ENCODE measurements at places on chromosomes 5 and 9.

GRCh38 chr9:92059661-92060060, 55.6 kb downstream of the SPTLC1 start:
- no peak for DNase-seq

DNA sequence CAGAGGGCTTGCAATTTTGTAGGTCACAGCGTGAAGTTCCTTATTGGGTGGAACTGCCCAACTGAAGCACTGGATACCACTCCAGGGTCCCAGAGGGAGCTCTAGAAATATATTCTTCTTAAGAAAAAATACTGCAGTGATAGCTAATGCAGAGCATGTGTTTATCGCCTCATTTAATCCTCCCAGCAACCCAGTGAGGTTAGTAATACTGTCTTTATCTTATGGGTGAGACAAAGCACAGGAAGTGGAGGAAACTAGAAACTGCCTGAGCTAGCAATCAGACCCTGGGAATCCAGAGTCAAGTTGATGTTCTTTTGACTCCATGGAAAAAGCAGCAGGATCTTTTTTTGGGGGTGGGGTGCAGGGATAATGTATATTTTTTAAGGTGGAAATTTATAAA, 153.3 kb downstream of the PJA2 start:
- no peak for DNase-seq

- DNase-seq: no peak
Measured at GRCh38 chr5:143435210-143435657, 31.7 kb upstream of the NR3C1 start.

GRCh38 chr9:120950421-120951388, 24.1 kb upstream of the TRAF1 start:
- DNase-seq: no peak

DNA sequence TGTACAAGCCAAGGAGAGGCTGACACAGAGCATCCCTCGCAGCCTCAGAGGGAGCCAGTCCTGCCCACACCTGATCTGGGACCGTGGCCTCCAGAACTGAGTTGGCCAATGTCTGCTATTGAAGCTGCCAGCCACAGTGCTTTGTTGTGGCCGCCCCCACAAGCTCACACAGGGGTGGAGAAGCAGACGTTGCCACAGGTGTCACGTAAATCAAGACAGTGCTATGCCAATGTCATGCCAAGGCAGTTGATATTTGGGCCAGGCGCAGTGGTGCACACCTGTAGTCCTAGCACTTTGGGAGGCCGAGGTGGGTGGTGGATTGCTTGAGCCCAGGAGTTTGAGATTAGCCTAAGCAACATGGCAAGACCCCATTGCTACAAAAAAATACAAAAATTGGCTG, 17.3 kb upstream of the TERT start:
- DNase-seq: no peak

GRCh38 chr9:99385814-99386279, 163.8 kb downstream of the SEC61B start:
- no peak for DNase-seq

DNA sequence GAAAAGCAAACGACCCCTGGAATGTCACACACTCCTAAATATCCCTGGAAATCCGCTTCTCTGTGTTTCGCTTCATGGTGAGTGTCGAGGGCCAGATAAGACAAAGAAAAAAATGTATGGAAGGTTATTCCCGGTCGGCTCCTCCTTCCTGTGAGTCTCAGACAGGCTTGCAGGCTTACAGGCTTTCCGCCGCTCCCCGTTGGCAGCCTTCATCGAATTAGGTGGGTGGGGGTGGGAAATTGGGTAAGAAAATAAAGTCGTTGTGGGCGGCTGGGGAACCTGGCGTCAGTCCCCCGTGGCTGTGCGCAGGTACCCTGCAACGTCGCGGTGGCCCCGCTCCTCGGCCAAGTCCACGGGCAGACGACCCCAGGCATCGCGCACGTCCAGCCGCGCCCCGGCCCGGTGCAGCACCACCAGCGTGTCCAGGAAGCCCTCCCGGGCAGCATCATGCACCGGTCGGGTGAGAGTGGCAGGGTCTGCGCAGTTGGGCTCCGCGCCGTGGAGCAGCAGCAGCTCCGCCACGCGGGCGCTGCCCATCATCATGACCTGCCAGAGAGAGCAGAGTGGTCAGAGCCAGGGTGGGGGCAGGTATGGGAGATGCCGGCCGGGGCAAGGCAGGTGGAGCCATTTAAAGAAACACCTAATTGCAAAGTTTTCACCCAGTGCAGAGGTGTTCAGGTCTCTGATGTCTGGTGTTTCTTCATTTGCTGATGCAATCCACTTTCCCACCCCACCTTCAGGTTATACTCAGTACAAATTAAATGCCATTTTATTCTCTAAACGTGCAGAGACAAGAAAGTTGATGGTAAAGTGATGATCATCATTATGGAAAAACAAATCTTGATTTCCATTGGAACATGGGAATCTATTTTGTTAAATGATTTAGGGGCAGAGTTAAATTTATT, 3.2 kb downstream of the CDKN2B start:
- DNase-seq: no peak

GRCh38 chr5:142527234-142527633, 158.7 kb downstream of the FGF1 start:
- no peak for DNase-seq

DNA sequence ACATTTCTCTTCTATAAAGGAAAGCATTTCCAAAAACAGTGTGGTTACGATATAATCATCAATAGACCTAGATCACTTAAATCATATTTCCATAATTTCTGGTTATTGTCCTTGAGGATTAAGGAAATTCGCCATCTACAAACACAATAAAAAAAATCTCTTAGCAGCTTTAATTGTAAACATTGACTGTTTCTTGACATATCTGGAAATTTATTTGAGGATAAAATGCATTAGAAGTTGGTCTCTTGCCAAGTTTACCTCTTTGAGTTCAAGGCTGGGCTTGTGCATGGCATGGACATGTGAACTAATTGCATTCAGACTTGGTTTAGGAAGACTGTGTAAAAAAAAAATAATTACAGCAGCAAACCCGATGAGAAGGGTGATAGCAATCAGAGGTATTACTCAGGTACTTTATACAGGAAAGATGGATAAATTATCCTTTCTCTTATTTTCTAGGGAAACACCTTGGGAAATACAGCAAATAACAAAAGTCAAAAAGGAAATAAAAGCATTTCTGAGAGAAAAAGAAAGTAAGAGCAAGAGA, 237.9 kb downstream of the SLF1 start:
- DNase-seq: no peak

- no peak for DNase-seq
Measured at GRCh38 chr5:128559300-128560297, 21.6 kb upstream of the FBN2 start.

DNA sequence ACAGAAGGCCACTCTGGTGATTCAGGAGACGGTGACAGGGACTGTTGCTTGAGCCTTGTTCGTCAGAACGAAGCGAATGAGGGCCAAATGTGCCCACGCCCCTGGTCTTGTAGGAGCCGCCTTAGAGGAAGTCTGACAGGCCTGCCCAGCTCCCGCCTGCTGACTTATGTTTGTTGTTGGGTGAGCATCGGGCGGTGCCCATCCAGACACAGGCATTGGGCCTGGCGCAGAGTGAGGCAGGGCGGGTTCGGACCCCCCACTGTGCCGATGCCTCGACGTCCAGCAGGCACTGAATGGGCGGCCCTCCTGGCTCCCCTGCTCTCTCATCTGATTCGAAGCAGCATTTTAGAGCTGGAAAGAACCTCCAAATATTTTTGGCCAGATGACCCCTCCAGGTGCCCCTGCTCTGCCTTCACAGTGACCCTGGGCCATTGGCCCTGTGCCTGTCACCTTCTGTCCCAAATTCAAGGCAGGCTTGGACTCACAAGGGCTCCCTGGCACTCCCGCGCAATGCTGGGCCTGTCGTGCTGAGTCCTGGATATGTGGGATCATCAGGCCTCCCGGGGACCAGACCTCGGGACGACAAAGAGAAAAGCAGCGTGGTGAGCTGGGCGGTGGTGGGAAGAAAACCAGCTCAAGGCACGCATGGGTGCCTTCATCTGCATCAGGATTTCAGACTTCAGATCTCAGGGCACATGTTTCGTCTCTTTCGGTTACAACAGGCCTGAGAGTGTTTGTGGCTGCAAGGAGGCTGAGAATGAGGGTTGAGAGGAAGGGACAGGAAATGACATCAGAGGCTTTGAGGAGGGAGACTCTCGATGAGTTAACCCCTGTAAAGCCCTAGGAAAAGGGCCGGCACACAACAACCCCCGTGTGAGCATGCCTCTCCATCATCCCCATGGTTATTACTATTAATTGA, 37.1 kb upstream of the OLFM1 start:
- no peak for DNase-seq

DNA sequence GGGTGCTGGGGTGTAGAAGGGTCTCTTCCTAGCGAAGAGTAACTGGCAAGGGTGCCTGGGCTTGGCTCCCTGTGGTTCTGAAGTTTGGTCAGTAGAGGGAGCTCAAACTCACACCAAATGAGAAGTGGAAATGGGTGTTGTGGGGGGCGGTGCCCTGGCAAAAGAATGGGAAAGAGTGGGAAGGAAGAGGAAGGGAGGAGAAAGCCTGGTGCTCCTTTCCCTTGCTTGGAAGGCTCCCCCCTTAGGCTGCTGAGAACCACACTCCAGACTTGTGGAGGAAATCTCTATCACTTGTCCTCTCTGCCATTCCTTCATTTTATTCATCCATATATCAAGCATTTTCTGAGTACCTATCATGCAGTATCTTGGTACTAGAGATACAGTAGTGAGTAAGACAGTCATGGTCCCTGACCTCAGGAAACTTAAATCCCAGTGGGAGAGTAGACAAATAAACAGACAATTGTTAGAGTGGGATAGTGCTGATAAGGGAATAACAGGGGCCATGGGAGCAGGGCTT, 13.0 kb downstream of the SLC4A9 start:
- peak; percentile 24 for DNase-seq

- no peak for DNase-seq
Measured at GRCh38 chr5:99239826-99240360, 311.1 kb upstream of the CHD1 start.

DNA sequence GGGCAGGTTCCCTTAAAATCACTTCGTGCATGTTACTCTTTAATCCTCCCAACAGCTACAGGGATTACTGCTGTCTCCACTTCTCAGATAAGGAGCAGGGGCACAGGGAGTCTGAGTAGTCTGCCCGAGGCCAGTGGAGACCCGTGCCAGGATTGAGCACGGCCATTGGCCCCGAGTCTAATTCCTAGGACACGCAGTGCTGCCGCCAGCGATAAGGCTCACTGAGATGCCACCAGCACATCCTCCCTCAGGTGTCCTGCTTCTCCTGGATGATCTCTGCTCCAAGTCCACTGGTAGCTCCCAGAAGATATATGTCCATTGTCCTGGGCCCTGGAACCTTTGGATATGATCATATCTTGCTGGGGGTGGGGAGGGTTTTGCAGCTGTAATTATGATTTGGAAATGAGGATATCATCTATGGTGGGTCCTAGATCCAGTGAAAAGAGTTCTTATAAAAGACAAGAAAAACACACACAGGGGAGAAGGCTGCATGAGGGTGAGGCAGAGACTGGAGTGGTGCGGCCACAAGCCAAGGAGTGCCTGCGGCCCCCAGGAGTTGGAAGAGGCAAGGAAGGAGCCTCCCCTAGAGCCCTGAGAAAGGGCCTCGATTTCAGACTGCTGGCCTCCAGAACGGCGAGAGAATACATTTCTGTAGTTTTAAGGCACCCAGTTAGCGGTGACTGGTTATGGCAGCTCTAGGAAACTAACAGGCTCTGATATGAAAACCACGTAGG, 19.4 kb upstream of the MED10 start:
- no peak for DNase-seq

DNA sequence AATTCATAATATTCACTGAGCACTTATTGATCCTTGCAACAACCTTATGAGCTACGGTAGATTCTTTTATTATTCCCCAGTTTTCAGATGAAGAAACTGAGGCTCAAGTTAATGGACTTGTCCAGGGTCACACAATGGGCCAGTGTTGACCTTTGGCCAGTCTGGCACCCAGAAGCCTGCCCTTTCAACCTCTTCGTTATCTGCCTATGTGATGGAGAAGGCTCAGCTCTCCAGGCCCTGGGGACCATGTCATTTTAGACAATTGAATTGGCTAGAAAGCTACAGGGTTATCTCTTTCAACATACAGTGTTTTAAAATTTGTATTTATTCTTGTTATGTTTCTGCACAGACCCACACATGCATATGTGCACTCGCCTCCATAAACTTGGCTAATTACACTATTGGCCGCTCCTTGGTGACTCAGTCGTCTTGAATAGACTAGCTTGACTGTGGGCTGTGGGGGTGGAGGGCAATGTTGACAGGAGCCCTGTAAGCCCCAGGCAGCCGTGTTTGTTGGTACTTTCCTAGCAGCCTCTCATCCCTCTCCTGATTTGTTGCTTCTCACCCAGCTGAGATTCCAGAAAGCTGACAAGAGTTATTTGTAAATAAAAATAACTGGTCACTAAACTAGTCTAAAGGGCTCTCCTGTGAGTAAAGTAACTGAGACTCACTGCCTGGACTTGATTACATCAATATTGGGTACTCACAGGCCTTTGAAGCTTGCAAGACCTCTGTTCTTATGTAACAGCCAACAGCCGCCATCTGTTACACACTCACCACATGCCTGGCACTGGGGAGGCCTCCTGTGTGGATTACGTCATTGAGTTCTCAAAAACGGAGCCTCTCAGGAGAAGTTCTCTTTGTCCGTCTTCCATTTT, 8.5 kb upstream of the ANGPTL2 start:
- peak; percentile 47 for DNase-seq

DNA sequence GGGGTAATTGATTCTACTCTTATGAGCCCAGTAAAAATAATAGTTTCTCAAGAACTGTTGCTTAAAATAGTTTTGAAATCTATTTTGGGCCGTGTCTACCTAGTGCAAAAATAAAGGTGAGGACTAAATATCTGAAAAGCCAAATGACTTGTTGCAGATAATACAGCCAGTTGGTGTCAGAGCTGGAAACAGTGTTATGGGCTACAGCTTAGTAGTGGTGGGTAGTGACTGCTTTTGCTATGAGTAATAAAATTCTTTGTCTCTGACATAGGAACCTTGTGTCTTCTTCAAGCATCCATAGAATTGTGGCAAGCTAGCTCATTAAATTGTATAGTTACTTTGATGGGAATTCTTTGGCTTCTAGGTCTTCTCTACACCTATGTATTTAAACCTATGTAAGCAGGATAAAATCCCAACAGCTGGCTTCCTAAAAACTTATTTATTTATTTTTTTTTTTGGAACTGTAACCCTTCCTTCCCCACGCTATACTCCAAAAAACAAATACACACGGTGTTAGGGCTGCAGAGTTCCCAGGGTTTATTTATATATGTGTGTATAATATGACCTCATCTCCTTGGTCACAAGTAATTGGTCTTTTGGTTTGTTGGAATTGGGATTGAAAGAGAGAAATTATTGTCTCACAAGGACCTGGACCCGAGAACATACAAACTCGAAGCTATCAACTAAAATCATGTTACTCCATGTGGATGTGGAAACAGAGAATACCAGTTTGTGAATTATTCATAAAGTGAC, 138.0 kb downstream of the NUDT12 start:
- no peak for DNase-seq

DNA sequence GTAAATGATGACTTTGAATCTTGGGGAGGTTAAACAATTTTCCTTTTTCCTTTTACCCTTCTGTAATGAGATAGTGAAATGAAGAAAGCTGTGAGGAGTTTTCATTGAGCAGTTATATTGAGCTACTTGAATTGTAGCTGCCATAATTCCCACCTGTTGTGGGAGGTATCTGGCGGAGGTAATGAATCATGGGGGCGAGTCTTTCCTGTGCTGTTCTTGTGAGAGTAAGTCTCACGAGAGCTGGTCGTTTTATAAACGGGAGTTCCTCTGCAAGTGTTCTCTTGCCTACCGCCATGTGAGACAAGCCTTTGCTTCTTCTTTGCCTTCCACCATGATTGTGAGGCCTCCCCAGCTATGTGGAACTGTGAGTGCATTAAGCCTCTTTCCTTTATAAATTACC, 258.4 kb downstream of the FER start:
- no peak for DNase-seq

GRCh38 chr5:120207129-120207528, 257.0 kb upstream of the PRR16 start:
- no peak for DNase-seq

- no peak for DNase-seq
Measured at GRCh38 chr5:82610686-82611085, 332.5 kb upstream of the RPS23 start.

All from nucleus accumbens (tissue), 56 donors.